Urinary bladder (tissue), 4 donors: ENCODE measurements at places on chromosomes 13 and 19. TPM values are rescaled to one million over a fixed set of nuclear protein-coding genes. Genes with fewer than 3 reads are reported as not detected.

The CEACAM8 gene
- 0.11 TPM for total RNA-seq

- no peak for DNase-seq
Measured at GRCh38 chr13:46633416-46633815, 80.4 kb downstream of the LRCH1 start.

- peak; percentile 28 for DNase-seq
Measured at GRCh38 chr19:1324806-1325567, 39.3 kb downstream of the EFNA2 start.

GRCh38 chr19:4061178-4061682, 5.5 kb downstream of the ZBTB7A start:
- no peak for DNase-seq

DNA sequence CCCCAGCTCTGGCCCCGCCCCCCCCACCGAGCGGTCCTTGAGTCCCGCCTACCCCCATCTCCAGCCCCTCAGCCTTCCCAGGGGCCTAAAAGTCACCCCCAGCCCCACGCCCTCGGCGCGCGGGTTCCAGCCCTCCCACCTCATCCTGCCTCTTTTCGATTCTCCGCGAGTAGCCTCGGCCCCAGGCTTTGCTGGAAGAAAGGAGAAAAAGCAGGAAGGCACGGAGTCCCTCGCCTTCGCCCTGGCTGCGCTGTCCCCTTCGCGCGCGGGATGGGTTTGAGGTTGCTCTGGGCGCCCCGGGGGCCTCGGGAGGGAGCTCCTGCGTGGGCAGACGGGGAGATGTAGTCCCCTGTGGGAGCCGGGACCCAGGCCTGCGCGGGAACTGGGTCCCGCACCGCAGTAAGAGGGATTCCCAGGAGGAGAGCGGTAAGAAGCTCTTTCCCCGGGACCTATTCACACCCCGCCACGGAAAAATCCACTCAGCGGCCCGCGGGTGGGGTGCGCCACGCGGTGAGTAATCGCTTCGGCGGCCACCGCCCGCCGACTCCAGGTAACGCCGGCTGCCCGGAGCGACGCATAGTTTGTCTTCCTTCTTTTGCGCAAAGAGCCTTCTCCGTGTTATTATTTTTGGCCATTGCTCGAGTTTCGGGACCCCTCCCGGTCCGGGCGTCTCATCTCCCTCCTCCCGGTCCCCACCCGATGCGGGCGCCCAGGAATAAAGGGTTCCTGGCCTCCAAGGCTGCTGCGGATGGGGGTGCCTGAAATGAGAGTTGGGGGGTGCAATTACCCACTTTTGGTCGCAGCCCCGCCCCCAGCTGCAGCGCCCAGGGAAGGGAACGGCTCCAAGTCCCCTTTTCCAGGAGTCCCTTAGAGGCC, 865 bp upstream of the CRLF1 start:
- DNase-seq, result no peak

The HS6ST3 gene
- 1.4 TPM for total RNA-seq

DNA sequence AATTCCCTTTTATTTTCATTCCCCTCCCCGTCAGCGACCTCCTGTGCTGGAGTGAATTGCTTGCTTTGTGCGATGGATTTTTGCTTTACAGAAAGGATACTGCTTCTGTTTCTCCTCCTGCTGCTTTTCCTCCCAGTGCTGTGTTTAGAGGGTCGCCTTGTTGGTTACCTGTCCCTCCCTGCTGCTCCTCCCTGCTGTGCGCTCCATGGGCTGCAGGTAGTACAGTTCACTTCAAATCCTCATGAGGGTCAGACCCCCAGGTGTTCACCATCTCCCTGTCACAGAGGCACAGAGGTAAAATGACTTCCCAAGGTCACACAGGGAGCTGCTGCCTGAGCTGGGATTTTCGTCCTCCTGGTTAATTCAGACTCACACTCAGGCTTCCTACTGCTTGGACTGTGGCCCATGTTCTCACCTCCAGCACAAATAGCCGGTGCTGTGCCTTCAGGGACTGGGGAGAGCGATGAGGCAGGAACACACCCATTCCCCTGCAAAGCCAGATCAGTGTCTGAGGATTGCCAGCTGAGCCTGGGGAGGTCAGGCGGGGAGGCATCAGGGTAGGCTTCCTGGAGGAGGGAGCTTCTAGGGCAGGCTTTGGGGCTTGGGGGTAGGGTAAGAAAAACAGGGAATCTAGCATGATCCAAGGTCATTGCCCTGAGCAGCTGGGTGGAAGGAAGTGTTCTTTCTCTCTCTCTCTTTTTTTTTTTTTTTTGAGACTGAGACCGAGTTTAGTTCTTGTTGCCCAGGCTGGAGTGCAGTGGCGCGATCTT, 14.4 kb downstream of the BICRA start:
- no peak for DNase-seq
